ENCODE measurements at places on chromosomes 6 and 20.

DNA sequence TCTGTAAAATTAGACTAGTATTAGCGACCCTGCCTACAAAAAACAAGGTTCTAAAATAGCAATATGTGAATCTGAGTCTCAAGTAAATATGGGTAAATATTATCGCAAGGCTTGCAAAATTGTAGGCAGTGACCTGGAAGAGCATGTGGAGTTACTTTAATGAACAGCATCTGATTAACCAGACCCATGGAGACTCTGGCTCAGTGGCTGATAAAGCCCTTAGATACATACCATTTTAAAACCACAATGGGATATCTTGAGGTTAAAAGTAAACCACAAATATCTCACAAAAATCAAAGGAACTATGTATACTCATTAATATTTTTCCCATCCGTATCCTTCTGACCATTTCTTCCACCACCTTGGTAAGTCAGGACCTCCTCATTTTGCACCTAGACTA lies 187.0 kb downstream of the MTFR2 start:
- DNase-seq: no peak

GRCh38 chr6:35494161-35494563 lies 2.7 kb downstream of the TEAD3 start:
- no peak for DNase-seq

- DNase-seq: no peak
Measured at GRCh38 chr6:135506270-135506997, 8.9 kb upstream of the AHI1 start.

GRCh38 chr20:48722002-48722731 lies 105.6 kb downstream of the PREX1 start:
- no peak for DNase-seq

DNA sequence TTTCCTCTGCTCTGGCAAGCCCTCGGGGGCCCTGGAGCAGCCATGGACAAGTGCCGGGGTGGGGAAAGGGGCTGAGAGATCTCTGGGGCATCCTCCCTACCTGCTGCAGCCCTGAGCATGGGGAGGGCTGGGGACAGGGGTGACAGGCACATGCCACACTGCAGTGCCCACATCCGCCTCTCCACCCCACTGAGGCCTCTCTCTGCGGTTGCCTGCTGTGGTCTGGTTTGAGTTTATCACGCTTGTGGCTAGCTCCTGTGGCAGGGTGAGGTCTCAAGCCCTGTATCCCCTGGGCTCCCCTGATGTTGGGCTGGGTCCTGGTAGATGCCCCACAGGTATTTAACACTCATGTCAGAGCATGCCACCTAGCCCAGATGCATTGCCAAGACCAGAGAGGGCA lies 52.9 kb upstream of the MLN start:
- peak; percentile 14 for DNase-seq

DNA sequence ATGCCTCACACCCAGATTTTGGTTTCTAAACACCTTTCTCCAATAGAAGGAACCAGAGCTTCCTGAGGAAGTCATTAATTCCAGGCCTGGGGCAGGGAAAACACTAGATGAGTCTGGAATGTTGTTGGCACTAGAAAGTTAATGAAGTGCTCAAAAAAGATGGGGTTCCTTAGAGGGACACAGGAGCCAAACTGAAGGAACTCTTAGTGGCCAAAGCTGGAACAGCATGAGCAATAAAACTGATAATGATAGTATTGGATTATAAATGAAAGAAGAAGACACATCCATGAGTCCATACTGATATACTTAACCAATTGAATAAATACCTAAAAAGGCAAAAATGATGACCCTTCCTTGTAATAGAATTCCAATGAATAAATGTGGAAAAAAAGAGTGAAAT lies 4.4 kb downstream of the IL20RA start:
- DNase-seq: no peak

DNA sequence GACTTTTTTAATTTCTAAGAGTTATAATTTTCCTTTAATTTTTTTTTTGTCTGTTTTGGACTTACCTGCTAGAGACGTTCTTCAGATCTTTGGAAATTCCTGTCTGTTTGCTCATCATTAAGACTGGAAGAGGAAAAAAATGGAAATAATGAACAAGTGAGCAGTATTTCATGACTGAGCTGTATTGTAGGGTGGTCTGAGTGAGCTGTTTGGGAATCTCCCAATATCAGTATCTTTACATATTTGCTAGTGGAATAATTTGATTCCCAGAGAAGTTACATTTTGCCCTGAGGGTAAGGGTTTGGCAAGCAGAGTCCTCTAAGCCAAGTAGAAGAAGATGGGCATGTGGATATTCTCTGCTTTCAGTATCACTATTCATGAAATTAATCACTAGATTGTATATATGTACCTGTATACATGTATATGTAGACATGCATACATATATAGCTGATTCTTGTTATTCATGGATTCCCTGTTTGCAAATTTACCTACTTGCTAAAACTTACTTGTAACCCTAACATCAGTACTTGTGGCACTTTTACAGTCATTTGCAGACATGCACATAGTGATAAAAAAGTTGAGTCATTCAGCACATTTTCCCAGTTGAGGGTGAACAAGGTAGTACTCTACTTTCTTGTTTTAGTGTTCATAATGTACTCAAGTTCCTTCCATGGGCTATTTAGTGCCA lies 13.5 kb downstream of the ZC2HC1B start:
- no peak for DNase-seq

DNA sequence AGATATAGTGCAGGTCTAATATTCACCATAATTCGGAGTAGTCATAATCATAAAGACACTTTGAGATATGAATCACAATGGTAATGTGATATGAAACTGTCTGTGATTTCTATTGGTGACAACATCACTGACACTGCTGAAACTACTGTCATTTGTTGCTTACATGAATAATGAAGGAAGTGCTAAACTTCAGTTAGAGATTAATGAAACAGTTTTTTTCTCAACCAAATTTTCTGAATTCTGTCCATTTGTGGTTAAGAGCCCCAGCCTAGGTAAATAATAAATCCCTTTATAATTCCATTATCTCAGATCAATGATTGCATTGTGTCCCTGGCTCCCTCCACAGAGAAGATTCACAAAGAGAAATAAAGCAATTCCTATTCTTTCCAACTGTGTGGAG lies 122.6 kb downstream of the HIVEP2 start:
- no peak for DNase-seq

GRCh38 chr6:41492261-41492891 lies 53.8 kb upstream of the FOXP4 start:
- no peak for DNase-seq

DNA sequence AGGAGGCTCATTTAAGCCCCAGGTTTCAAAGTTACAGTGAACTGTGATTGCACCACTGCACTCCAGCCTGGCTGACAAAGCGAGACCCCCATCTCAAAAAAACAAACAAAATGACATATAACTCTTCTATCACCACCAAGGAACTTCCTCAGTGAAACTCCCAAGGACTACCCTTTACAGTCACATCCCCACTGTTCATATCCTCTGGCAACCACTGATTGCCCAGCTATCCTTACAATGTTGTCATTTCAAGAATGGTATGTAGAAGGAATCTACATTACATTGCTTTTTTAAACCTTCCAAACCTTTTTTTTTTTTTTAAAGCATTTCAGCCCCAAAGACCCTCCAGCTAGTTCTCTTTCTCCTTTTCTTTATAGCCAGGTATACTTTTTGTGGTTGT lies 123.1 kb upstream of the CARMIL1 start:
- DNase-seq: no peak

GRCh38 chr6:14735956-14736486 lies 509.8 kb upstream of the JARID2 start:
- DNase-seq: no peak

- no peak for DNase-seq
Measured at GRCh38 chr6:169622618-169623017, 79.2 kb downstream of the WDR27 start.

DNA sequence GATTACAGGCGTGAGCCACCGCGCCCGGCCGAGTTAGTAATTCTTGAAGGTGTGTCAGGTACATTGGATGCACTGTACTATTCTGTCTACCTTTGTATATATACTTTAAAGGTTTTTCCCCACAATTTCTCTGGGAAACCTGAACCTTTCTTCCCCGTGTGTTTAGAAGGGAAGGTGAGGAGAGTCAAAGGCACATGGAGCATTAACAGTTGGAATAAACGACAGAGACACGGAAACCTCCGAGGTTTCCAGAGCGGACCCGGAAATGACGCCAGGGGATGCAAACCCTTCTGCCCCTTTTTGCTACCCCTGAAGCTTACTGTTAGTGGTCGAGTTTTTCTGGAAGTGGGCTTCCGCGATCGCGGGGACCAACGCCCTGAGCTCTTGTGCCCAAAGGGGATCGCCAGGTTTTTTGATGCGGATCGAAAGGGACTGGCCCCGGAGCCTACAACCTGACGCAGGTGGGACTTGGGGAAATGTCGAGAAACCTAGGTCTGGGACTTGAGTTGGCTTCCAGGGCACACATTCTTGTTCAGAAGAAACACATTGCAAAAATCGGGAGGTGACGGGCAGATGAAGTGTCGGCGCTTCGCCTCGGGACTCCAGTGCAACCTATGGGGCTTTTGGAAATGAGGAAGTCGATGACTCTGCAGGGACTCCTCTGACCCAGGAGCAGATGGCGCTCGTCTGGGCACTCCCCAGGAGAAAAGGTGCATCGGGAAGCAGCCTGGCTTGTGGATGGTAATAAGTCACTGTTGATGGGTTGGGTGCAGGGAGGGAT lies 218.2 kb downstream of the OR2B2 start:
- DNase-seq: peak; percentile 42

DNA sequence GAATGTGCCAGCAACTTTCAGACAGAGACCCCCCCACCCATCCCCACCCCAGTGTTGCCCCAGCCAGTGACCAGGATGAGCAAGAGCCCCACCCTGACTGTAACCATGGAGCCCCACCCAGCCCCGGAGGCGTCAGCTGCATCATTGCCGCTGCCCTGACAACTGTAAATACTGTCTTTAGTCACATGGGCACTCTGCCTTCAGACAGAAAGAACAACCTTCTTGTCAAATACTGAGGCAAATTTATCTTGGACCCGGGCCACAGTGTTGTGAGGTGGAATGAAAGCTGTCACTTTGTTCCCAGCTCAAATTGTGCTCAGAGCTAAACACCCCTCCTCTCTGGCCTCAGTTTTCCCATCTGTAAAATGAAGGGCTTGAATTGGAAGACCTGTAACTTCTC lies 23.7 kb downstream of the MOCS3 start:
- no peak for DNase-seq

- DNase-seq: no peak
Measured at GRCh38 chr20:20102163-20102562, 49.8 kb downstream of the CFAP61 start.

DNA sequence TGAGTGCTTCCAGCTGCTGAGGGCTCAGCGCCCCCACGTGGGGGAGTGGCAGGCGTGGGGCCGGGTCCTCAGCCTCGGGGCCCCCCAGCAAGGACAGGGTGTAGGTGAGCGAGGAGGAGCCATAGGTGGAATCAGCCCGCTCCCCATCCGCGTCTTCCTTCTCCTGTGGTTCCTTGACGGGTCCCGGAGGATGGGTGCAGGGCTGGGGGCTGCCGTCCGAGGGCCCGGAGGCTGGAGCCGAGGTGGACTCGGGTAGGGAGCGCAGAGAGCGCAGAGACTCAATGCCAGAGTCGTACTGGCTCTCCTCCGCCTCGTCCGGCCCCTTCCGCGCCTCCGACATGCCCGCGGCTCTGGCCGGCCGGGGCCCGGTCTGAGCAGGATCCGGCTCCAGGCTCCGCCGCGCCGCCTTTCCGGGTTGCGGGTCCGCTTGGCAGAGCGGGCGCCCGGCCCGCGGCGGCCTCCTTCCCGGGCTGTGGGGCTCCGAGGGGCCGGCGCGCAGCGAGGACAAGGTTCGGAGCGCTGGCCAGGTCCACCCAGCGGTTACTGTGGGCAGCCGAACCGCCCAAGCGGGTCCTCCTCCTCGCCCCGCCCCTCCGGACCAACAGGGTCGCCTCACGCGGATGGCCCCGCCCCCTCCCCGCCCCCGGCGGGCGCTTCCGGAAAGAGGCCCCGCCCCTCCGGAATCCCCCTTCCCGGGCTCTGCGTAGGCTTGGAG lies at the start of gene NFKBIE:
Gene NFKBIE (minus strand): TSS at position 545 of the 715 bp plus-strand sequence. CDS start 205 bp downstream, at position 340.
- DNase-seq: peak; percentile 91

- no peak for DNase-seq
Measured at GRCh38 chr6:133841176-133841575, 47.7 kb upstream of the TCF21 start.

DNA sequence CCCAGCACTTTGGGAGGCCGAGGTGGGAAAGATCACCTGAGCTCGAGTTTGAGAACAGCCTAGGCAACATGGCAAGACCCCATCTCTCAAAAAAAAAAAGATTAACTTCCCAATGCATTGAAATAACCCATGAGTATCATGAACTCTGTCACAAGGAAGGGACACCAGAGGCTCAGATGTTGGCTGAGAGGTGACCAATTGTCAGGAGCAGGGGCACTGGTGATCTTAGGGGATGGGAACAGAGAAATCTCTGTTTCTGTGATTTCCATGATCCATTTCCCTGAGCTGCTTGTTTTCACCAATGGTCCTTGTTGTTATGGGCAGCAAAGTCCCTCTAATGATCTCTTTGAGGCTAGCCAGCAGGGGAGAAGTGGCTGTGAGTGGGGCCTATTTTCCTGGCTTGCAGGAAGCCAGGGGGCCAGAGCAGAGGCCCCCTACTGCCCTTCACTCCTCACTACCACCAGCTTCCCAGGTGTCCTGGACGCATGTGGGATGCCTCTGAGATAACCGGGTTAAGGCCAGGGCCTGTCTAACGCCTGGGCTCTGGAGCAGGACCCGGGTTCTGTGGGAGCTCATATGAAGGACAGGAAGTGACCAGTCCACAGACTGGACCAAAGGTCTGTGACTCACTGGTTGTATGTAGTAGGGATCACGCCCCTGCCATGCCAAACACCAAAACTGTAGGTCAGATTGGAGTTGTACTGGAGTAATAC lies 54.4 kb downstream of the PCNA start:
- DNase-seq: no peak

- DNase-seq: peak; percentile 89
Measured at GRCh38 chr20:59948828-59949720, 8.9 kb downstream of the FAM217B start.

DNA sequence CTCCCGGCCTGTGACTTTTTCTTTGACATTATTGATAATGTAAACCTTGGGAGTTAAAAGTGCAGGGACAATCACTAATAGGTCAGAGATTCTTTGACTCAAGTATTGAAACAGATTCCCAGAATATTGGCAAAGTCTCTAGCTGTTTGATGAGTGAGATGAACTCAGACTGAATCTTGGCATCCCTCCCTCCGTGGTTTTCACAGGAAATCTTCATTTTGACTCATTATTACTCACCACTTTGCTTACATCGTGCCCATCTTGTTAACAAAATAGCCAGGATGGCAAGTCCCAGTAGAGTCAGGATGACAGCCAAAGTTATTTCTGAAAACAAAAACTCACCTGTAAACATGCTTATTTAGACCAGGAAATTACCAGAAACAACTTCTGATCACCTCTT lies 2.0 kb downstream of the TSBP1 start:
- DNase-seq: no peak

Measured in stimulated activated naive CD4-positive, alpha-beta T cell (primary cell).